ENCODE measurements at places on chromosomes 1 and 21.

- DNase-seq = no peak
Observed at GRCh38 chr1:238458899-238459298, 568.2 kb upstream of the ZP4 start.

DNA sequence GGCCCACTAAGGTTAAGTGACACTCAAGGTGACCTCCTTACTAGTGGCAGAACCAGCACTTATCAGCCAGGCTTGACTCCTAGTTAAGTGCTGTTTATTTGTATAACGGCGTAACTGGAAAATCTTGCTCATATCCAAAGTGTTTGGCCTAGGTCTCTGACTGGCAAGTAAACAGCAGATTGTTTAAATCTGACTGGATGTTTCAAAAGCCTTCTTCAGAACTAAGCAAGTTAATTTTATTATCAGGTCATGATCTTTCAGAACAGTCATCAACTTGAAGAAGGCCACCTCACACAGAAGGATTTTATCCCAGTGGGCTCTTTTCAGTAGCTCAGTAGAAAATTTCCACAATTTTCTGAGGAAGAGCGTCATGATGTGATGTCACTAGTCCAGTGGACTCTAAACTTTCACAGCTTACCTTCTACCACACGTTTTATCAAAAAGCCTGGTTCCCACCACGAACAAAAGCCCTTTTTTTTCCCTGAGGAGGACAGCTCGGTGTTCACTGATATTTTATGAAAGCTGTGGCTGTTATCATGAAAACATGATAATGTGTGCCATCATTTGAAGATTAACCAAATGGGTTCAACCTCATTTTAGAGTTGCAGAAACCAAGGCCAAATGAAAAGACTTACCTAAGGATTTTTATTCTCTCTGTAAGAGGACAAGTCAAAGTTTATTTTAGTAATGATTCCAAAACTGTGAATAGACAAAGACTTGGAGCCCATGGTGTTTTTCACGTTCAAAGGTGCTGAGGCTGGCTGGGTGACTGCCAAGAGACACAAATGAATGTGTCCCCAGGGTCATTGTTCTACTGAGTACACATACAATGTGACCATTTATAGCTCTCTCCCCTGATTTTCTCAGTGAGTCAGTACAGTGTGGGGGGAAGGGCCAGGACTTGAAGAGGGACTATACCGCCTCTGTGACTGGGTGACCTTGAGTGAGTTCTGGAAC is 9.1 kb downstream of the SGIP1 start:
- no peak for DNase-seq

DNA sequence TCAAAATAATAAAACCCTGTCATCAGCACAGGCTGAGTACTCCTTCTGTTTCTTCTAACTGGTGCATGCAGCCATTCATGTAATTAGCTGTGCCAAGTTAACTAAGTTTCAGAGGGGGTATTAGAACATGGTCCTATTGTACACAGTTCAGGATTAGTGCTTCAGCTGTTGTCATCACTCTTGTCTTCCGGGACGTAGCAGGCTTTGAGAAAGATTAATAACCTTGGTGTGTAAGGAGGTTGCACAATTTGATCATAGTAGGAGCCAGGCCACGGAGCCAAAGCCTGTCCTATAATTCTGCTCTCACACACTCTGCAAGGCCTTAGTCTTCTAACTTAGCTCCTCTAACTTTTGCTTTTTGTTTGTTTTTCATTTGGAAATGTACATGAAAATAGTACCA is 44.7 kb downstream of the PTGFRN start:
- no peak for DNase-seq

- DNase-seq = no peak
Observed at GRCh38 chr1:38061883-38062328, 15.3 kb upstream of the POU3F1 start.

DNA sequence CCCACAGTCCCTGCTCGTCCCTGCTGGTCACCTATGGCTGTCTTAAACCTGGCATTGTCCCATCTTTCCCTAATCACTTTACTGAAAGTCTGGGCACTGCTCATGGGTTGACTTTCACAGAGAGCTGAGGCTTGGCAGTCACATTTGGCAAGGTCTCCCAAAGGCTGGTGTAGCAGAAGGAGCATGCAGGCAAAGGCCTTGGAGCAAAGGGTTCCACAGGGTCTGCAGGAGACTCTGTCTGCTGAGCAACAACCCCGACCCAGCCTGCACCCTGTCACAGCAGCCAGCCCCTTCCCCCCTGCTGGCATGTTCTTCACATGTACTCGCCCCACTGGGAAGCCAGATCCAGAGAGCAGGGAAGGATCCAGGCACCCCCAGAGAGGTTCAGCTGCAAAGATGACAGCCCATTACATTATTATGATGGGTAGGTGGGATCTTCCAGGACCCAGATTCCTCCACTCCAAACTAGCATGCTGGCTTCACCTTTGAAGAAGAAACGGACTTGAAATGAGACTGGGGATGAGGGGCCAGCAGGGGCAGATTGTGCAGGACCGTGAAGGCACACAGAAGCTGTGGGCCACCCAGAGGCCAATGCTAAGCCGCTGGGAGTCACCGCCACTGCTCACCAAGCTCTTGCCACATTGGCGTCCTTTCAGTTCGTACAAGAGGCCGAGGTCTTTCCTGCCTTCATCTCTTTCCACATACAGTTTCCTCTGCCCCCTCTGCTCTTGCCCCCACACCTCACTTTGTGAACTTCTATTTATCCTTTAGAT is 14.2 kb upstream of the TMEM125 start:
- DNase-seq = no peak

DNA sequence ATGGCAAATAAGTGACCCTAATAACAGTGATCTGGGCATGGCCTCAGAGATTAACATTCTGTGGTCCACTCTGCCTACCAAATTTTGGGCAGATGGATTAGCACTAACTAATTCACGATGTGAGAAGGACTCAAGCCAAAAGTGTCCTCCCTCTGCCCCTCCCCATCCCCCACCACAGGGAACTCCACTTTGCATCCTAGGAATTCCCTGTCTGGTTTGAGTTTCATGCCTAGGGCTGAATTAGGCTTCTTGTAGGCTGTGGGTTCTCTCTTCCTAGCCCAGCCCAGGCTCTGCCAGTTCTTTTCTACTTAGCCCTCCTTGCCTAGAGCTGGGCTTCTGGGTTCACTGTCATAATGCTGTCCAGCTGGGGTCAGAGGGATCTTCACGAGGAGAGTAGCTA is 64.1 kb downstream of the ATP2B4 start:
- no peak for DNase-seq

DNA sequence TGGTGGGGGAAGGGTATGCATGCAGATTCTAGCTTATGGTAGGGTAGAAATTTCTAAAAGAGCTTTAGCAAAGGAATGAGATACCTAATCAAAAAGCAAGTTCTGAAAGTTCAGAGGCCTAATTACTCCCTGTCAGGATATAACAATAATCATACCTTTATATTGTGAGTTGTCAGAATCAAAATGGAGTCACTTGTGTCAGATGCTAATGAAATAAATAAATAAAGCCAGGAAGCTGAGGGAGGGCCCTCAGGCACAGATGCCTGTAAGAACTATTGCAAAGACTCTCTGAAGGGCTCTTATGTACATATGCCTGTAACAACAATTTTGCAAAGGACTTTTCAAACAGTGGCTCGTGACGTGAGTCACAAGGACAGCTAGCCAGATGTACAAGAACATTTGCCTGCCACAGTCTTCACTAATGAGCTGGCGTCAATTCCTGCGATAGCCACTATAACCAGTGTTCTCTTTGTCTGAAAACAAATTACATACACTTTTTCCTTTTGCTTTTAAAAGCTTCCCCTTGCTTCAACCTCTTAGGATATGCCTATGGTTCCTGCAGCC is 27.4 kb upstream of the DNASE2B start:
- DNase-seq = no peak

DNA sequence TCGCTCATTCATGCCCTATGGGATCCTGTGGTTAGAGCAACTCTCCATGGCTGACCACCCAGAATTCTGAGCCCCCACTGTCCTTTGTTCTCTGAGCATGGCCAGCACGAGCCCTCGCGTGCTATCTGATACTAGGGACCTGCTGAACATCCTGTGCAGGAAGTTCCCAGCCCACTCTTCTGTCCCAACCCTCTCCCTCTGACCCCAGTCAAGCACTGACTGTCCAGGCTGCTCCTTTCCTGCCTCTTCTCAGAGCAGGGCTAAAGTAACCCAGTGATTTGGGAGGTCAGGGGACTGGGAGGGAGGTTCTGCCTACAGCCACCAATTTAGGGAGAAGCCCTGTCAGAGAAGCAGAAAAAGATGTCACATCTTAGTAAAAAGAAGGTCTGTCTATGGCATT is 21.2 kb downstream of the CYP4B1 start:
- no peak for DNase-seq

DNA sequence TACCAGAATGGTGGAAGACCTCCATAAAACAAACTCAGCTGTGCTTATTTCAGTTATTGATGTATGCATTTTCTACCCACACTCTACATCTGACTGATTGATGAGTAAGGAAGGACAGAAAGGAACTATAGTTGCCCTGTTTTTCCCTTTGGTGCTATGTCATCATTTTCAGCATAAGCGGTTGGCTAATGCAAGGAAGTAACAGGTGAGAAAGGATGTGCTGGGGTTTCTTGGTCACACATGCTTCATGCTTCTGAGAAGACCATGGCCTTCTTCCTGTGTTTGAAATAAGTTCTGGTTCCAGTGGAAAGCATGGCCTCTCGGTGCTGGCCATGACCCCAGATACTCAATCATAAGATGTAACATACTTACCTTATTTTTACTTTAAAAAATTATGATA is 541.2 kb downstream of the PTPRU start:
- no peak for DNase-seq

DNA sequence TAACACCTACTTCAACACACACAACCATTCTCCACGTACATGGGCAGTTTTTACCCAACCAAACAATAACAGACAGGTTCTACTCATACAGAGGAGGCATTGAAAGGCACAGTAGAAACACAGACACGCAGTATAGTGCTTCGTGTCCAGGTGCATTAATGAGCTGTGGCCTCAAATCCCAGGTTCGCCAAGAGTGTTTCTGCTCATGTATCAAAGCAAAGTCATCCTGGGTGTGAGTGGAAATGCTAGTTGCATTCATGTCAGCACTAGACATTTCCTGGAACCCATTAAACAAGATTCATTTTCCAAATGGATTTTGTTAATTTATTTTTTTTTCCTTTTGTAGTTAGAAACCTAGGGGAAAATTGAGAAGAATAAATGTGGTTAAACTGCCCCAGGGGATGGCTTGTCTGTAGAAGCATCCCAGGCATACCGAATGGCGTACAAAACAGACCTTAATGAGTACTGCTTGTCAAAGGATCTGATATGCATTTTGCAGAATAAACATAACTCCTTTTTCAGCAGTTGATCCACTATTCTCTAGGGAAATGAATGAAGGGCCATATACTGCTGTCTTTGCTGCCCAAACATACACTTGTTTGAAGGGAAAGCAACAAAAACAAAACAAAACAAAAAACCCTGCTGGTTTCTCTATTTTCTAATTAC is 298.6 kb upstream of the ST6GALNAC5 start:
- no peak for DNase-seq

DNA sequence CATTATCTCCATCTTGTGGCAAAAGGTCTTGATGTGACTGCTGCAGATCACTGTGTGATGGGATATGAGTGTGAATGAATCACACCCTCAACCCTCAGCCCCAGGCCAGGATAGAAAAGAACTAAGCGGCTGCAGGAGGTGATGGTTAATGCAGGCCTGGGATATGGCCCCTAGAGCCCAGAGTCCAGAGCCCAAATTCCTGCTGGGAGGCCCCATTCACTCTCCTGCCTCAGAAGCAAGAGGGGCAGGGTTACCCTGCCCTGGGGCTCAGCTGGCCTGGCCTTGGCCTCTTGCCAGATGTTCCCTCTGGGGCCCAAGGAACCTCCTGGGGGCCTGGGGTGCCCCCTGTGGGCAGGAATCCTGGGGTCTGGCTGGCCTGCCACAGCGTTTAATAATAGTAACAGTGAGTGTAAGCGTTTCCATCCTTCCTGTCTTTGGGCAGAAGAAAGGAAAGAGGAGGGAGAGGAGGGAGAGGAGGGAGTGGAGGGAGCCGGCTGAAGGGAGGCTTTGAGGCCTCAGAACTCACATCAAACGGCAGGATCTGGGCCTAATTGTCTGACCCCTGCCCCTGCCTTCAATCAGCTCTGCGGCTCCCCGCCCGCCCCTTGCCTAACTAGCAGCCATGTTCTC is 26.2 kb downstream of the DMAP1 start:
- no peak for DNase-seq

DNA sequence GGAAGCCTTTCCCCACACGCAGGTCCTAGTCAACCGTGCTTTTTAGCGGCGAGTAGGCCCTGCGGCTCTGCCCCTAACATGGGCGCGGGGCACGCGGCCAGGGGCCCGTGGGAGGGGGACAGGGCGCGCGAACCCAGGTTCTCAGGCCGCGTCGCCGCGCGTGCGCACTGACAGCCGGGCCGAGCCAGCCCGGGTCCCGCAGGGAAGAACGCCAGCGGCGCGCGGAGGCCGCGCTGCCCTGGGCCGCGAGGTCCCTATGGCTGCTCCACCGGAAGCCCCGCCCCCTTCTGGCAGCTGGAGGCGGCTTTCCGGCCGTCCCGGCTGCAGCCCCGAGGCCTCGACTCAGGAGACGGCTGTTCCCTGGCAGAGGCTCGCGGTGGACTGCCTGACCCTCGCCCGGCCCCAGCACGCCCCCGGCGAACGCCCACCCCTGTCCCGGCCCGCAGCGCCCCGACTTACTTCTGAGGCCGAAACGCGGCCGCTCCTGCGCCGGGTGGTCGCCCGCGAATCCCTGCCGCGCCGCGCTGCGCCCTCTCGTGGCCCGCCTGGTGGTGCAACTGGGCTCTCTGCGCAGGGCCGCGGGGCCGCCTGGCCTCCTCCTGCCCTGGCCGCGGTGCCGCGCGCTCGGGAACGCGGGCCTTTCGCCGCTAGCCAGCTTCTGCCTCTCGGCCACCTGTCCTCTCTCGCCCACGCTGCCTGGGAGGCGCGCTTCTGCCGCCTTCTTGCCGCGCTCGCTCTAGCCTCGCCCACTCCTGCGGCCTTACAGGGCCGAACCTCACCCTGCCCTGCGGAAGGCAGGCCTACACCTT is 16.6 kb upstream of the RIPPLY3 start:
- peak; percentile 80 for DNase-seq

- DNase-seq = peak; percentile 94
Observed at GRCh38 chr1:154607609-154608396, at the start of gene ADAR. TSS of gene ADAR (minus strand) at chr1:154608186. CDS start at chr1:154608006, 180 bp downstream.

- DNase-seq = no peak
Observed at GRCh38 chr1:230621324-230622030, 20.8 kb upstream of the COG2 start.

DNA sequence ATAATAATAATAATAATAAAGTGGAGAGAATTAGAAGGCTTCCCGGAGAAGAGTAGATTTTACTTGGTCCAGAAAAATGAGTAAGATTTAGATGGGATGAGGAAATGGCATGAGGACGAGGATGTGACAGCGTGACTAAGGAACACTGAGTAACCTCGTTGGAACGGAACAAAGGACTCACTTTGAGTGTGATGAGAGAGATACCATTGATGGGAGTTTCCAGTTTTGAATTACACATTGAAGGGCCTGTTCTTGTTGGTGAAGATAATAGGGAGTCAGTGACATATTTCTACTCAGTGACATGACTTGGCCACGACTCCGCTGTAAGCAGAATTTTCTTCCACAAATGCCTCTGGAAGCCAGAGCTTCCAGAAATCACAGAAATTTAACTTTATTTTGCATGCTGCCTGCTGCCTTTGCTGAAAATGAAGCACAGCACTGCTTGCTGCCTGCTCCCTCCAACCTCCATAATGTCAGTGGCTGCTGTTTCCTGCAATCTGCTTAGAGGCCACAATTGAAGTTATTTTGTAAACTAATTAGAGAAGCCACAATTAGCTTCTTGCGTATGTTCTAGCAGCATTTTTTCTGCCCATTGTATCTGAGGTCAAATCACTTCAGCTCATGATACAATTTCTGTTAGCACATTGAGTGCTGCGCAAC is 33.7 kb upstream of the FBXO28 start:
- no peak for DNase-seq

- no peak for DNase-seq
Observed at GRCh38 chr1:223052931-223053330, 90.1 kb downstream of the TLR5 start.
